Activated CD4-positive, CD25-positive, alpha-beta regulatory T cell treated with anti-CD3 and anti-CD28 coated beads, Interleukin-2, amount 50 U/mL, for 72 hours (primary cell): ENCODE measurements at places on chromosomes 13 and 19.
A peak's percentile ranks its signal among the peaks of the same experiment; 100 is the strongest.

- DNase-seq = peak; percentile 65
Measured at GRCh38 chr19:10501971-10502523, 1.1 kb downstream of the KEAP1 start.

GRCh38 chr19:7562646-7563393 is 27.3 kb downstream of the PNPLA6 start:
- no peak for DNase-seq

- DNase-seq = no peak
Measured at GRCh38 chr13:81197483-81197882, 856.6 kb upstream of the SPRY2 start.

GRCh38 chr13:21639561-21639960 is 31.3 kb upstream of the FGF9 start:
- no peak for DNase-seq

- no peak for DNase-seq
Measured at GRCh38 chr13:21967871-21968270, 297.0 kb downstream of the FGF9 start.

DNA sequence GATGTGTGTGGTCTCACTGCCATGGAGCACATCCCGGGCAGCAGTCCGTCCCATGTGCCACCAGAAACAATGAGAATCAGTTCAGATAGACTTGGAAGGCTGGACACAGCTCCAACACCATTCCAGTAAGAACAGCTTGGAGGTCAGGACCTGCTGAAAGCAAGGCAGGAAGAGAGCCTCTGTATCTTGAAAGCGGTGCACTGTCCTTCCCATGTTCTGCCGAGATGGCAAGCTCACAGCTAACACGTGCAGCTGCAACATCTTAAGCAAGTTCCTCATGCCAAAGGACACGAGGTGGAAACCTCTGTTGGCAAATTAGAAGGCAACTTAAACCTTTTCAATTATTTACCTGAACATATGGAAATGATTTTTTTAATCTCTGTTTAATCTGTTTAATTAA is 175.4 kb downstream of the DLEU7 start:
- no peak for DNase-seq
